Stimulated activated CD4-positive, alpha-beta T cell treated with anti-CD3 and anti-CD28 coated beads, Interleukin-2, amount 100 ng/mL, for 24 hours (primary cell): ENCODE measurements at places on chromosomes 7 and 10.

GRCh38 chr10:96025566-96025965 is 17.8 kb upstream of the CCNJ start:
- DNase-seq: no peak

DNA sequence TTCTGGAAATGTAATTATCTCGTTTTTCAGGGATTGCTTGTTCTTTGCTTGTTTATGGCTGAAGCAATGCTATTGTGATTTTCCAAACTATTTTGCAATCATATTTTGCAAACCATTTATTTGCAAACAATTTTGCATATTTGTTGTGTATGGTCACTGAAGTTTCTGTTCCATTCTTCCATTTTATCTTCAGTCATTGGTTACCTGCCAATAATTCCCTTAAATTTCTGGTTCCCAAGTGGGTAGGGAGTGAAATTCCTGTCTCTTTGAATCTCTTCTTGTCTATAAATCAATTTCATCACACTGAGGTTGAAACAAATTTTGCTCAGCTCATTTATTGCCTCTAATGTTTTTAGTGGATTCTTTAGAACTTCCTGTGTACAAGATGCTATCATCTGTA is 401.7 kb upstream of the VWC2 start:
- no peak for DNase-seq

DNA sequence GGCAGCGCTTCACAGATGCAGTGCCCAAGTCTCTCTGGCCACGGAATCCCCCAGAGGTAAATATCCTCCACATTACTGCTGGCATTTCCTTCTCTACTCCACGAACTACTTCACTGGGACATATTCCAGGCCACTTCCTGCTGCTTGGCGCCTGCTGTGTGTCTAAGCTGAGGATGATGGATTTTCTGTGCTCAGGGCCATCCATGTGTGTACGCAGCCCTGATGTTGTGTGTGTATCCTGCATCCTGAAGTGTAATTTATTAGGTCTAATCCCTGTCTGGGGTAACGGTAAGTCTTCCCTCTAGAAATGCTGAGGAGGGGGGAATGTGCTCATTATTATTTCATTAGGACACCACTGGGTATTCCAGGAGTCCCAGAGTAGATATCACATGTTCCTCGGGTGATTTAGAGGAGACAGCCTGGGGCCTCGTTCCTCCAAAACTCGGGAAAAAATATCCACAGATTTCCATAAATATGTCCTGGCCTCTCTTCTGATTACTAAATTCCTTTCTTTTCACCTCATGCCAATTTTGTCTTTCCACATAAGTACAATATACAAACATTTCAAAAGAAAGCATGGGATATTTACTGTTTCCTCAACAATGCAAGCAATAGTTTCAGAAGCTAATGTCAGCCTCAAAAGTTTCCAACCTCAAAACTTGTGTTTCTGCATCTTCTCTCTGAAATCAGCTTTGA is 25.5 kb upstream of the HABP2 start:
- no peak for DNase-seq

DNA sequence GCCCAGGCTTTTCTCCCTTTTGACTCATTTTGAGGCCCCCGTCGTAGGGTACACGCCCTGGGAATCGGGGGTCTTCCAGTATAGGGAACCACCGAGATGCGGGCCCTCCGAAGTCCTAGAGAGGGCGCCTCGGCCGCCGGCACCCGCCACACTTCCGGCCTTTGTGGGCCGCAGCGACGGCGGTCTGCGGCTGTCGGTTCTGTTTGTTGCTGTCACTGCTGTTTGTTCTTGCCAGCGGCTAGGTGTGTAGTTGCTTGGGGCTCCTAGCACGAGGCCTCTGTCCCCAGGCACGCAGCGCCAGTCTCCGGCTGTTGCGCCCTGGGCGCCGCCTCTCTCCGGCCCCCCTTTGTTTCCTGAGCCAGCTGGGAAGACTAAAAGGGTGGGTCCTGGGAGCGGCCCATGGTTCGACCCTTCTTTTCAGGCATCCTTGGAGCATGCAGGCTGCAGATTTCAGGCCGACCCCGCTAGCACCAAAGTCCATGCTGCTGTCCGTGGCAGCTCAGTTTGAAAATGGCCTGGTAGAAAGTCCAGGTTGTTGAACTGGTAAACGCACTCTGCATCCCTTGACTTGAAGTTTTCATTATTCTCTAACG is 17.8 kb upstream of the ZKSCAN1 start:
- peak; percentile 66 for DNase-seq

- no peak for DNase-seq
Observed at GRCh38 chr10:130902929-130903328, 408.6 kb downstream of the TCERG1L start.

- no peak for DNase-seq
Observed at GRCh38 chr10:103090911-103091310, 102.2 kb downstream of the NT5C2 start.

- DNase-seq: peak; percentile 70
Observed at GRCh38 chr7:155003092-155003375, at the start of gene PAXIP1. Gene PAXIP1 (minus strand): TSS chr7:155003124. CDS start chr7:155002929, 195 bp downstream.

DNA sequence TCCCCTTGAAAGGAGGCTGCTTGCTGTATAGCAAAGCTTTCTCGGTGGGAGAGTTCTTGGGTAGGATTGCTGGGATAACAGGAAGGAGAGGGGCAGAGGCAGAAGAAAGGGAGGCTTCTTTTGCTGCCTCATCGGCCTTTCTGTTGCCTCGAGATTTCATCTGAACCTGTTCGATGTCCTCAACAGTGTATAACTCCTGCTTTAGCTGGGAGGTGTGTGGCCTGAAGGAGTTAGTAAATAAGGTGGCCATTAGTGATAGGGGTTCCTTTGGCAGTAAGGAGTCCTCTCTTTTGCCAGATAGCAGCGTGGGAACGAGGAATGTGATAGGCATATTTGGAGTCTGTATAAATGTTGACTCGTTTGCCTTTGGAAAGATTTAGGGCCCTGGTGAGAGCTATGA is 20.0 kb downstream of the SCIN start:
- no peak for DNase-seq

DNA sequence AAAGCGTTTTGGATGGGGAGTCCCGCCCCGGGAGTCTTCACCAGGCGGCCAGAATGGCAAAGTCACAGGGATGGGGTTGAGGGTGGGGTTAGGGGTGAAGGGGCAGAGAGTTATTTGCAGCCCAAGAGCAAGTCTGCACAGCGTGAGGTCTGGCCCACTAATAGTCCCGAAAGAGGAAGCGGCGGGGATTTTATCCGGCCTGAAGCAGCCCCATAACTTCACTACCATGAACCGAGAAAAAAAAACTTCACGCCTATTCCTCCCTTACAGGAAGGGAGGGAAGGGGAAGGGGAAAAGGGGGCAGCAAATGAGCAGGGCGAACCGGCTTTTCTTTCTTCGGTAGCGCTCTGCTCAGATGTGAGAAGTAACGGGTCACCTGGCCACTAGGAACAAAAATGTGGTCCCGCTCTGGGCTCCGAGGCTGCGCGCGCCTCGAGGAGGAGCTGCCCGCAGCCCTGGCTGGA is 712 bp downstream of the ITPRIP start:
- peak; percentile 33 for DNase-seq

GRCh38 chr10:103448746-103449145 is 3.4 kb downstream of the CALHM2 start:
- DNase-seq: no peak

GRCh38 chr10:104589431-104589830 is 51.7 kb upstream of the SORCS3 start:
- DNase-seq: no peak

DNA sequence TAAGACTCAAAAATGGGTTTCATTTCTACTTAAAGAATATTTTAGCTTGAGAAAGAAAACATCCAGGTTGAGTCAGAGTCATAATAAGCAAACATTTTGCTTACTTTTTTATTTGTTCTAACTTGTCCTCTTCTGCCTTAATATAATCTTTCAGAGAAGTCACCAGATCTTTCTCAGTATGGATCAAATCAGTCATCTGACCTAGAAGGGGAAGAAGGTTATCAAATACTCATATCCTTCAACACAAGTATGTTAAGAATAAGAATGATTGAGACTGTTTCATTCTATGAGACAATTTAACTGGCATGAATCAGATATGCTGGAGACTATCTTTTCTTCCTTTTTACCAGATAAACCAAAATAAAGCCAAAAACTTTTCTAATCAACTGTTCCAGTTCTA is 23.0 kb downstream of the P4HA1 start:
- DNase-seq: no peak

DNA sequence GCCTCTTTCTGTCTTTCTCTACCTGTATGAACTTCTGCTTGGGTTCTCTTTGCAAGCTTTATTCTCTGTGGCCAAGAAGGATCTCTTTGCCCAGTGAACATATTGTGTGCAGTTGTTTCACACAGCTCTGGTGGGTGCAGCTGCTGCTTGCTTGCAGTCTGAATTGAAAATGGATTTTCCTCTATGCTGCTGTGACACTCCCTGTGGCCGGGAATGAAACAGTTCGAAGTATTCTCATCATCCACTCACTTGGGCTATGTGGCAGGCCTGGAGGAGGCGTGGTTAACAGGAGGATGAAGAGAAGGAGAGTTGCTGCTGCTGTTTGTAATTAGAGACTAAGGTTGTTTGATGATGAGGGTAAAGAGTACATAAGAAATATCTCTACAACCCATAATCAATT is 28.4 kb upstream of the ITGA8 start:
- no peak for DNase-seq

GRCh38 chr7:137743021-137743420 is 103.8 kb downstream of the DGKI start:
- no peak for DNase-seq

DNA sequence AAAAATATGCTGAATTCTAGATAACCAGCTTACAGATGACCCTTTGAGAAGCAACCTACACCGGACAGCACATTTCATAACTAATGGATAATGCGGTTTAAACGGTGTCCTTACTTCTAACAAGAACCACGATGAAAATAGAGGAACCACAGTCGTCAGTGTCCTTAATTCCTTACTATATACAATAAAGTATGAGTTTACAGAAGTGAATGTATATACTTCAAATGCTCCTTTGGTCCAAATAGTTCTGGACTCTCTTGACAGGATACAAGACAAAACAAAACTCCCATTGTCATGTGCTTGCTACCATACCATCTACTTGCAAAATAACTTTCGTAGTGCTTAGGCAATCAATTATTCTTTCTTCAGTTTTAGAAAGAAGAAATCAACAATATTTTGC is 2.4 kb downstream of the NAMPT start:
- DNase-seq: no peak

DNA sequence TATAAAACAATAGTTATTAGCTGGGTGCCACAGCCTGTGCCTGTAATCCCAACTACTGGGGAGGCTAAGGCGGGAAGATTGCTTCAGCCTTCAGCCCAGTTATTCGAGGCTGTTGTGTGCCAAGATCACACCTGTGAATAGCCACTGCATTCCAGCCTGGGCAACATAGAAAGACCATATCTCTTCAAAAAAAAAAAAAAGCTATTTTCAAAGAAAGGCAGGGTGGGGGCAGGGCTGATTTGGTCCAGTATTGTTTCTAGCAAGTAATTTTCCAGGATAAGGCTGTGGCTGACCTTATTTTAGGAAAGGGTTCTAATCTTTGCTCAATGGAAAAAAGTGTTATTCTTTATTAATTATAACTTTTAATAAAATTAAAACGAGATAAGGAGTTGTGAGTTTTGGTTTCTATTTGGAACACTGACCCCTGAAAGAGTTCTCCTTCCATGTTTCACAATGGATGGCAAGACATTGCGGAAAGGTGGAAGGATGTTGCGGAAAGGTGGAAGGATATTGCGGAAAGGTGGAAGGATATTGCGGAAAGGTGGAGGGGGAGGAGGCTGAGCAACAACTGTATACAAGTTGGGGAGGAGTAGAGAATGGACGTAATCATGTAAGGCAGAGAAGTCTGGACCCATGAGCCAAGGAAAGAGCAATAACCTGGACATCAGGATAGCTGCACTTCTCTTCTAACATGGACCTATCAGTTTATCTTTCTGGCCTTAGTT is 1.5 kb upstream of the C1GALT1 start:
- no peak for DNase-seq

GRCh38 chr10:51255381-51255780 is 181.1 kb downstream of the PRKG1 start:
- DNase-seq: no peak

DNA sequence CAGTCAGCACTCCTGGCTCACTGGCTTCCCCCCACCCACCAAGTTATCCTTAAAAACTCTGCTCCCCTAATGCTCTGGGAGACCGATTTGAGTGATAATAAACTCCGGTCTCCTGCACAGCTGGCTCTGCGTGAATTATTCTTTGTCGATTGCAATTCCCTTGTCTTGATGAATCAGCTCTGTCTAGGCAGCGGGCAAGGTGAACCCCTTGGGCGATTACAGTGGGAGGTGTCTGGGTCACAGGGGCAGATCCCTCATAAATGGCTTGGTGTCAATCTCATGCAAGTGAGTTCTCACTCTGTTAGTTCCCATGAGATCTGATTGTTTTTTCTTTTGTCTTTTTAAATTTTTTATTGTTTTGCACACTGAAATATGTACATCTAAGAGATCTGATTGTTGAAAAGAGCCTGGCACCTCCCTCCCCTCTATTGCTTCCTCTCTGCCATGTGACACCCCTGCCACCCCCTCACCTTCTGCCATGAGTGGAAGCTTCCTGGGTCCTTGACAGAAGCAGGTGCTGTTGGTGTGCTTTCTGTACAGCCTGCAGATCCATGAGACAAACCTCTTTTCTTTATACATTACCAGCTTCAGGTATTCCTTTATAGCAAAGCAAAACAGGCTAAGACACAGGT is 20.5 kb downstream of the OTUD1 start:
- DNase-seq: no peak

DNA sequence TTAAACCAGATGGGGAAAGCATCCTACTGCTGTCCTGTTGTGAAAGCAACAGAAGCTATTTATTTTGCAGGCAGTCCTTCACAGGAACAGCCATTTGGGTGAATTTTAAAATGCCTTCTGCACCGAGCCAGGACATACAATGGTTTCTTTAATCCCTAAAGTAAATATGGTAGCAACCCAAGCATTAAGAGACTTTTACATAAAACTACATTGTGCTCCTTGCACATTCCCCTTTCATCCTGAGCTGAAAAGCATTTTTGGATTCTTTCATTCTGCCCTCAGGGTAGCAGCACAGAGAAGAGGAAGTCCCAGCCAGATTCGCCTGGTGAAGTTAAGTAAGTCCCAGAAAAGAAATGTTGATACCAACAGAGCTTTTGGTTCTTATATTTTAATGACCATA is 84.0 kb upstream of the FAM3C start:
- no peak for DNase-seq

DNA sequence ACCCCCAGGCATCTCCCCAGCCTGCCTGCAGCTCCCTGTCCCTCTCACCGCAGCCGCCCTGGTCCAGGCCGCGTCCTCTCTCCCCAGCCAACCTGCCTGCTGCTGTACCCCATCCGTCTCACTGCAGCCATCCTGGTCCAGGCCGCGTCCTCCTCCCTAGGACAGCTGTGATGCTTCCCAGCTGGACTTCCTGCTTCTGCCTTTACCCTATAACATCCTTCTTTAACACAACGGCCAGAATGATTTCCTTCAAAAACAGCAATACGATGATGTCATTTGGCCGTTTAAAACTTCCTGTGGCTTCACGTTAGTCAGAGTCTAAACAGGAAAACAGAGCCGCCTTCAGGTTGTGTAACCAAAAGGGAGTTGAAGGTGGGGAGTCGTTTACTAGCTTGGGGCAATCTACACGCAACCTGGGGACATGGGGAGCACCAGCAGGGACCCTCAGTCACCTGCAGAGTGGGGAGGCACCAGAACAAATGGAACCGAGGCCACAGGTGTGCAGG is 32.2 kb upstream of the ZFAND2A start:
- DNase-seq: no peak
